SJSA1 (cell line): ENCODE measurements at places on chromosomes 2 and 18. TPM values are rescaled to one million over a fixed set of nuclear protein-coding genes. Genes with fewer than 3 reads are reported as not detected.

- DNase-seq, result peak; percentile 89
- H3K27me3 ChIP-seq, result no peaks in the 10 kb centered on the region
- H3K4me1 ChIP-seq, result peaks cover 21% of the 10 kb centered on the region
- peak overlapping the region; percentile 97 for H3K27ac ChIP-seq
- peak overlapping the region; percentile 4 for H3K4me3 ChIP-seq
Measured at GRCh38 chr2:12787891-12788801, 71.4 kb downstream of the TRIB2 start.

DNA sequence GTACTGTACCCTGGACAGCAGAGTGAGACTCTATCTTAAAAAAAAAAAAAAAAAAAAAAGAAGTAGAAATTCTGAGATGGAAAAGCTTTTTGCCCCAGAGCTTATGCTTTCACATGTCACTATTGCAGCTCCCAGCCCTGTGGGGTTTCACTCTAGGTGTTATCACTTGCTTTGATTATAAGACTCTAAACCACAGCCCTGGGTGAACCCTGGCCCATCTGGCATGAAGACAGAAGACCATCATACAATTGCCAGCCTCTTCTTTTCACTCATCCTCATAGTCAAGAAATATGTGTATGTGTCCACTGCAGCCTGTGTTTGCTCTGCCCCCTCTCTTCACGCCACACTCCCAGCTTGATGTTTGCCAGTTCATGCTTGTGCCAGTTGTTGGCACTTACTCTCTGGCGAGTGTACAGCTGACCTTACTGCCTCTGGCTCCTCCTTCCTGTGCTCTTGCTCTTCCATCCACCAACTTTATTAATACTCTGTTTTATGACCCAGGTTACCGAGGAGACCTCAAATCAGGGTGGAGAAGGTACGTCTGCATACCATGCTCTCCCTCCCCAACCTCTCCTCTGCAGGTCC is 136.7 kb upstream of the NCK2 start:
- no peak overlapping the region for H3K27ac ChIP-seq
- H3K27me3 ChIP-seq, result 0 out of 2 replicates have a peak, but pooled peaks cover 4% of the 10 kb centered on the region
- DNase-seq, result no peak
- H3K4me1 ChIP-seq, result no peaks in the 10 kb centered on the region
- no peak overlapping the region for H3K4me3 ChIP-seq

- no peak for DNase-seq
- H3K4me3 ChIP-seq, result no peak overlapping the region
- no peak overlapping the region for H3K27ac ChIP-seq
Measured at GRCh38 chr18:36028859-36029258, 38.5 kb downstream of the RPRD1A start.

DNA sequence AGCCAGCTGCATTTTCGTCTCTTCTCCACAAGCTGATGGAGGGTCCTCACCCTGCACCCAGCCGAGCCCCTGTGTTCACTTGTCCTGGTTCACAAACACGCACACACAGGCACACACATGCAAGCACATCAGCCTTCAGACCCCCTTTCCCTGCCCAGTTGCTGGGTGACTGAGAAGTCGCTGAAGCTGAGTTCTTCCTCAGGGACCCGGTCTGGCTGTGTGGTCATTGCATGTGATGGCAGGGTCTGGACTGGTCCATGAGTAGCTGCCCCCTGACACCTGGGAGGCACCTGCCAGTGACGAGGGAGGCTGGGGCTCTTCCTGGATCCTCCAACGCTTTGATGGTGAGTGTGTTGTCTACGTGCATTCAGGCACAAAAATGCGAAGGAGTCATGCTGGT is 546.1 kb upstream of the SALL3 start:
- no peak overlapping the region for H3K27ac ChIP-seq
- no peaks in the 10 kb centered on the region for H3K4me1 ChIP-seq
- no peak overlapping the region for H3K4me3 ChIP-seq
- no peaks in the 10 kb centered on the region for H3K27me3 ChIP-seq

The DCDC2C gene
- total RNA-seq, result not detected in 2 replicates

The NFATC1 gene
- total RNA-seq, result 2.2 and 3.4 TPM in 2 replicates

DNA sequence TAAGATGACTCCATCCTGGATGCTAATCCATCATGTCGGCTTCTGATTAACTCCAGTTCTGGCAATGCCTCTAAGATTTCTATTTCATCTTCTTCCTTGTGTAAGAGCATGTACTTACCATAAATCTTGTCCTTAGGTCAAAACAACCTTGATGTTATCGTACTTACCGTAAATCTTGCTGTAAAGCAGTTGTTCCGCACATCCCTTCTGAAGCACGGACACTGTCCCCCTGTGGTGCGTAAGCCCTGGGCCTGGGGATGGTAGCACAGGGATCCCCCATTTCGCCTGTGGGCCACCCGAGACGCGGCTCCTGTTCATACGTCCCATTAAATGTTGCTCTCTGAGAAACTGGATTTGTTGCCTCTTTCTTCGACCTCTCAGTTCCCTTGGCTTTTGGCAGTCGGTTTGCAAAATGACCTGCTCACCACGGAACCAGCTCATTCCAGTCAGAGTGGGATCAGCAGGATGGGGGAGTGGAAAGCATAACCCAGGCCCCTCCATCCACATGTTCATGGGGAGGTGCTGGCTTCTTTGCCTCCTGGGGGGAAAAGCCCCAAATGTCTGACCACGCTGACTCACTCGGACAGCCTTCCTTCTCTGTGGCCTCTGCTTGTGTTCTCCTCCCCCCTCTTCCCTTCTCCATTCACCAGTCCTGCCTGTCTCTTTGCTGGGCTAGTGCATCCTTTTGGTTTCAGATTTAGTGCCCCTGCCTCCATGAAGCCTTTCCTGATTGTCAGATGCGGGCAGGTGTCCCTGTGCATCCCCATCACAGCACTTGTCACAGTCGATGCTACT is 49.9 kb downstream of the RAB31 start:
- no peak overlapping the region; the same call in 1 of the 2 replicates for H3K27ac ChIP-seq
- peak; percentile 55 for DNase-seq
- H3K4me3 ChIP-seq, result no peak overlapping the region
- peaks cover 17% of the 10 kb centered on the region for H3K36me3 ChIP-seq
- H3K27me3 ChIP-seq, result no peaks in the 10 kb centered on the region

The IAH1 gene
- 89.3 and 121 TPM in 2 replicates for total RNA-seq

DNA sequence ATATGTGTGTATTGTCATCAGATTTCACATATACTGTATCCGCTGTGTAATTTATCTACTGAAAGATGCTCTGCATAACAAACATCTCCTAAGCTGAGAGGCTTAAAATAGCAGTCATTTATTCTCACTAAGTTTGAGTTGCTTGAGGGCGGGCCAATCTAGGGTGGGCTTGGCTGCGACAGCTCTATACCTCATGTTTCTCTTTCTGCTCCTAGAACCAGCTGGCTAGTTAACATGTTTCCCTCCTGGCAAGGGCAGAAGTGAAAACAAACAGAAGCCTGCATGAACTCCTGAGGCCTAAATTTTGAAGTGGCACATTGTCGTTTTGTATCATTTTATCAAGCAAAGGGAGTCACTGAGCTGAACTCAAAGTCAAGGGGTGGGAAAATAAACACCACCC is 585.0 kb upstream of the VRK2 start:
- DNase-seq, result no peak
- H3K27me3 ChIP-seq, result no peaks in the 10 kb centered on the region
- no peak overlapping the region for H3K4me3 ChIP-seq
- H3K36me3 ChIP-seq, result no peaks in the 10 kb centered on the region
- no peaks in the 10 kb centered on the region for H3K4me1 ChIP-seq

DNA sequence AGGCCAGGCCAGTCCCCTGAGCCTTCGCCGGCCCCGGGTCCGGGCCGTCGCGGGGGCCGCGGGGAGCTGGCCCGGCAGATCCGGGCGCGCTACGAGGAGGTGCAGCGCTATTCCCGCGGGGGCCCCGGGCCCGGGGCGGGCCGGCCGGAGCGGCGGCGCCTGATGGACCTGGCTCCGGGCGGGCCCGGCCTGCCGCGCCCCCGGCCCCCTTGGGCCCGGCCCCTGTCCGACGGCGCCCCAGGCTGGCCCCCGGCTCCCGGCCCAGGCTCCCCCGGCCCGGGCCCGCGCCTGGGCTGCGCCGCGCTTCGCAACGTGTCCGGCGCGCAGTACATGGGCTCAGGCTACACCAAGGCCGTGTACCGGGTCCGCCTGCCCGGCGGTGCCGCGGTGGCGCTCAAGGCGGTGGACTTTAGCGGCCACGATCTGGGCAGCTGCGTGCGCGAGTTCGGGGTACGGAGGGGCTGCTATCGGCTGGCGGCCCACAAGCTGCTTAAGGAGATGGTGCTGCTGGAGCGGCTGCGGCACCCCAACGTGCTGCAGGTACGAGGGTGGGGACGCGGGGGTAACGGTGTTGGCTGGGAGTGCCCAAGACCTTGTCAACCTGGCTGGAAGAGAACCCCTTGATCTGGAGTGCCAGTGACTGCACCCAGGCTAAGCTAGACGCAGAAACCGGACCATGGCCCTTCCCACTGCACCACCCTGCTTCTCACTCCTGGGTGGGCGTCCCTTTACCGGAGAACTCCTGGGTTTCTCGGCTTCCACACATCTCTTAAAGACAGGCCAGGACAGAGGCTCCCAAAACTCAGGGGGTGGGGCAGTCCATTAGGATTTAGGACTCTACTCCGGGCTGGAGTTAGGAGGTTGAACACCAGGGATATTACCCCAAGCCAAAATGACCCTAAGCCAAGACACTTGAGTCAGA is 739 bp downstream of the PKDCC start:
- H3K27me3 ChIP-seq, result no peaks in the 10 kb centered on the region
- peaks cover 27% of the 10 kb centered on the region for H3K36me3 ChIP-seq
- peaks cover 58% of the 10 kb centered on the region for H3K4me1 ChIP-seq
- peak overlapping the region; percentile 88 for H3K4me3 ChIP-seq
- H3K27ac ChIP-seq, result no peak overlapping the region
- DNase-seq, result no peak

The CHRND gene
- not detected in 2 replicates for total RNA-seq

GRCh38 chr18:22063672-22064071 is 105.7 kb upstream of the GATA6 start:
- no peak overlapping the region for H3K4me3 ChIP-seq
- H3K36me3 ChIP-seq, result no peaks in the 10 kb centered on the region
- H3K4me1 ChIP-seq, result no peaks in the 10 kb centered on the region
- no peak for DNase-seq
- no peak overlapping the region for H3K27ac ChIP-seq

The PPP1R7 gene
- total RNA-seq, result 140 and 159 TPM in 2 replicates

DNA sequence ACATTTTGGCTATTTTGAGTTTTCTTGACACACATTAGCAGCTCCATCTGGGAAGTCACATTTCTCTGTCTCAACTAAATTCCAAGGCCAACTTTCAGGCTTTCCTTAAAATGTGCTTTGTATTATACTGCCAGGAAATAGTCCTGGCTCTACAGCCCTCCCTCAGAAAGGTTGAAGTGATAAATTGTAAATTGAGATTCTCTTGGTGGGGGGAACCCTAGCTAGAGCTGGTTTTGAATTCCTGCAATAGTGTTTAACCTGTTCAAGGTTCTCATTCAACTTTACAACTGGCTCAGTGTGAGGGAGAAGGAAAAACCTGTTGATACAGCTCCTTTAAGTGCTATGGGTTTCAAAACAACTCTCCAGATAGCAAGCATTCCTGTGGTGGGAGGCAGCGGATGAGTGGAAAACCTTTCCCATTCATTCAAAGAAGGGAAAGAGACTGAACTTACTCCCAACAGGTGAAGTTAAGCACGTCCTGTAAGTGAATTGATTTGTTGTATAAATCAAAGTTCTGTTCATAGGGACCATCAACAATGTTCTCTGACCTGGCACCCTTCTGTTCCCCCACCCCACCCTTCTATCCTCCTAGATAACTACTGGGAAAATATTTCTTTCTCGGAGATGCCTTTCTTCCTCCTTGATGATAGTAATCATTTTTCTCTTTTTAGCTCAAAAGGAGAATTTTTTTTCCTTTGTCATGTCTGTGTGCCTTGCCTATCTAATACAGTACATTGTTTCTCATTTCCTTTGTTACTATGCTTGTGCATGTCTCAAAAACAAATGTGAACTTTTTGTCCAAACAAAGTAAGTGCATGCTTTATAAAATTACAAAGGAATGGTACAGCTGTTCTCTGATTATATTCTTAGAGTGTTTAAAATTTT is 44.2 kb upstream of the SLC39A10 start:
- peaks cover 29% of the 10 kb centered on the region for H3K4me1 ChIP-seq
- H3K27me3 ChIP-seq, result no peaks in the 10 kb centered on the region
- peak; percentile 76 for DNase-seq
- H3K4me3 ChIP-seq, result peak overlapping the region; percentile 19

The DNAH7 gene
- total RNA-seq, result under 0.01 TPM in 1 of 2 replicates, not detected in the other

- DNase-seq, result no peak
- H3K27ac ChIP-seq, result no peak overlapping the region
- no peaks in the 10 kb centered on the region for H3K27me3 ChIP-seq
- H3K36me3 ChIP-seq, result peaks cover 46% of the 10 kb centered on the region
- H3K4me1 ChIP-seq, result no peaks in the 10 kb centered on the region
Measured at GRCh38 chr2:135151615-135152014, 99.5 kb downstream of the RAB3GAP1 start.

DNA sequence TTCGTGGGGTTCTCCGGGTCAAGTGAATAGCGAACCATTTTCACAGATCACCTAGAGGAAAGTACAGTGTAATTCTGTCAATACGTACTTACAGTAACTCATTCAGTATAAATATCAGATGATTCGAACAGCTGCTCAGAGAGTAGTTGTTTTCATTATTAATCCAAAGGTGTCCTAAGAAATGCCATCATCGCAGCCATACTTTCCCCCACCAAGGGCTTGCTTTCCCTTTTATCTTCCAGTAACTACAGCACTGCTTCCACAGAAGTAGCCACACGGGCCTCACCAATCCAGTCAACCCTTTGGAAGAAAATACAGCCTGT is 4.5 kb upstream of the C18orf32 start:
- H3K27me3 ChIP-seq, result no peaks in the 10 kb centered on the region

DNA sequence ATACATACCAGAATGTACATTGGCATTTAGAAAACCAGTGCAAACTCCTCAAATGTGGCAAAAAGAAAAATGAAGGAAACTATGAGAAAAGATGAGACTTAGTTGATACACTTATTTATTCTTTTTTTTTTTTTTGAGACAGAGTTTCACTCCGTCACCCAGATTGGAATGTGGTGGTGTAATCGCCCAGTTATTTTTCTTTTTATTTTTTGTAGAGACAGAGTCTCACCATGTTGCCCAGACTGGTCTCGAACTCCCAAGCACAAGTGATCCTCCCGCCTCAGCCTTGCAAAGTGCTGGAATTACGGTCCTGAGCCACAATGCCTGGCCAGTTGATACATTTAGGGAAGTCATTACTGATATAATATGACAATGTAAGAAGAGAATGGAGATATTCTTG is 274.2 kb upstream of the LRATD1 start:
- no peak overlapping the region for H3K27ac ChIP-seq
- H3K36me3 ChIP-seq, result no peaks in the 10 kb centered on the region
- no peaks in the 10 kb centered on the region for H3K27me3 ChIP-seq
- no peaks in the 10 kb centered on the region for H3K4me1 ChIP-seq
- DNase-seq, result no peak
- H3K4me3 ChIP-seq, result no peak overlapping the region

The FRZB gene
- 0.03 TPM in 1 of 2 replicates, not detected in the other for total RNA-seq
